ENCODE measurements at places on chromosomes 6 and 20. TPM values are rescaled to one million over a fixed set of nuclear protein-coding genes. Genes with fewer than 3 reads are reported as not detected.

Gene RNF39
- total RNA-seq = not detected

Gene SRMS
- total RNA-seq = not detected

Gene RGS17
- 3.3 TPM for total RNA-seq

Gene EYA2
- not detected for total RNA-seq

Gene MACROD2
- 0.85 TPM for total RNA-seq

Measured in dermis blood vessel endothelial cell (primary cell).